ENCODE measurements at places on chromosomes 12 and 14.
A peak's percentile ranks its signal among the peaks of the same experiment; 100 is the strongest.

DNA sequence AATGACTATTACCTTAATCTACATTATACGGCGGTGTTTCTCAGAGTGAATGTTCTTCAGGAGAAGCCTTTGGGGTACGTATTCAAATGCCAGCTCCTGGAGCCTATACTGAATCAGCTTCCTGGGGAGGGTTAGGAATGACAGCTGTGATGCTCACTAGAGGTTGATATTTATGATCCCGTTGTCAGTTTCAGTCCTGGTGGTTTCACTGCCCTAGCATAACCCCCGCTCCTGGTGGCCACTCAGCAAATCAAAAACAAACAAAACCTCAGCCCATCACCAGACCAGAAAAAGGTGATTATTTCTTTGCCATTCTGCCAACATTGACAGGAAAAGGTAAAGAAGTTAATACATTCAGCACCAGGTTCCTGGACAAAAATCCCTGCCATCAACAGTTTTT is 136.5 kb upstream of the CRY1 start:
- no peak for DNase-seq

GRCh38 chr12:3207858-3208257 is 130.7 kb downstream of the TSPAN9 start:
- DNase-seq, result no peak

- DNase-seq, result no peak
Measured at GRCh38 chr14:23141706-23142444, 22.8 kb upstream of the CEBPE start.

GRCh38 chr12:41627476-41627875 is 439.4 kb downstream of the PDZRN4 start:
- DNase-seq, result no peak

DNA sequence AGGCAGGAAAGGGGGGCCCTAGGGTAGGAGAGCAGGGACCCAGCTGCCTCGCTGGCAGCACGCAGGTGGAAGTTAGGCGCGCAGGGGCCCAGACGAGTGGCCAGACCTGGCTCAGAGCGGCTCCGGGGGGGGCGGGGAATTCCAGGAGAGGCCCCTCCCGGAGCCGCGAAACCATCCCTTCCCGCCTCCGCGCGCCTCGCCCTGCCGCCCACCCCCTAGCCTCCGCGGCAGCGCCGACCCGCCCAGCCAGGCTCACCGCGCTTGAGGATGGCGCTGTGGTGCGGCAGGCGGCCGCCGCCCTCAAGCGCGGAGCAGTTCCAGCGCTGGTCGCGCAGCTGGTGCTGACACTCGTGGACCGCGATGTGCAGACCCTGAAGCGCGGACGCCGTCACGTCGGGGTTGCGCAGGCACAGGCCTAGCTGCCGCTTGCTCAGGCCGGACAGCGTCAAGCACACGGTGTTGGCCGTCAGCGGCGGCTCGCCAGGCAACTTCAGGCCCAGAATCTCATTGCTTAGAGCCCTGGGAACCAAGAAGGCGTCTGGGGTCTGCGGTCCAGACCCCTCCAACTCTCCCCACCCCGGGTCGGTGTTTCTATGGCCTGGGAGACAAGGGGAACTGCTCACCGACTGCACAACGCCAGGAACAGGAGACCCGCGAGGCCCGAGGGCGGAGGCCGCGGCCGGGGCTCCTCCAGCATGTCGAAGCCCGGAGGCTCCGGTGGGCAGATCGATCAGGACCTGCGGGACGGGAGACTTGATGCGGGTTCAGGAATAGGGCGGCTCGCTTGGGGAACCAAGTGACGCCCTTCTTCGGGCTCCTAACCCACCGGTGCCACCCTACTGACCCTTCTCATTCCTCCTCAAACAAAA is 1.5 kb downstream of the WNT10B start:
- no peak for DNase-seq

GRCh38 chr12:6020930-6021329 is 75.9 kb upstream of the ANO2 start:
- no peak for DNase-seq

DNA sequence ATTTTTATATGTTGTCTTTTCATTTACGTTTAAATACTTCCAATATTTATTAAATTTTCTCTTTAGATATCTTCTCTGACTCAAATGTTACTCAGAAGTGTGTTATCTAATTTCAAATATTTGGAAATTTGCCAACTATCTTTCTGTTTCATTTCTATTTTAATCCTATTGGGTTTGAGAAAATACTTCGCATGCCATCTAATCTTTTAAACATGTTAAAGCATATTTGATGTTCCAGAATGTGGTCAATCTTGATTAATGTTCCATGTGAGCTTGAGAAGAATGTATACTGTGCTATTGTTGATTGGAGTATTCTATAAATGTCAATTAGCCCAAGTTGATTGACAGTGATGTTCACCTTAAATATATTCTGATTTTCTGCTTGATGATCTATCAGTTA is 11.9 kb upstream of the DCN start:
- no peak for DNase-seq

DNA sequence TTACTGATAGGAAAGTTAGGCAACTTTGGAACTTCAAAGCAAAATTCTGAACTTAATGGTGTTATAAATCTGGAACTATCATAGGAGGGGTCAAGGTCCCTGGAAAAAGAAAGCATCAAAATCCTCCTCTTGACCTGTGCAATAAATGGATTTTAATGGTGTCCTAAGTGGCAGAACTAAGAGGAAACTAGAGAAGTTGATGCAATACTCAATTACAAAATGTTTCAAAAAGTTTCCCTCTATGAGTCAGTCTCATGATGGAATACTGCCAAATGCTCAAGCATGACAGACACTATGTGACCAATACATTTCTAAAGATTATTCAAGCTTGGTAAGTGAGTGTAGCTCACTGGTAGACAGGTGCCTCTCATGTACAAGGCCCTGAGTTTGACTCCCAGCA is 47.7 kb upstream of the ERGIC2 start:
- peak; percentile 16 for DNase-seq

DNA sequence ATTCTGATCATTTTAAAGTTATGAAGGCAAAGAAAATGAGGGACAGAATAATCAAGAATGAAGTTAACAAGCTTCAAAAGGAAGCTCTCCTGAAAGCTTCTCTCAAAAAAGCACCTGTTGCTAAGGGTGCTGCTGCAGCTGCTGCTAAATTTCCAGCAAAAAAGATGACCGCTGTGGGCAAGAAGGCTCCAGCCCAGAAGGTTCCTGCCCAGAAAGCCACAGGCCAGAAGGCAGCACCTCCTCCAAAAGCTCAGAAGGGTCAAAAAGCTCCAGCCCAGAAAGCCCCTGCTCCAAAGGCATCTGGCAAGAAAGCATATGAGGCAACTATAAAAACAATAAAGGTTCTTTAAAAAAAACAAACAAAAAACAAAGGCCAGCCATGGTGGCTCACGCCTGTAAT is 52.7 kb upstream of the NR2C1 start:
- no peak for DNase-seq

- DNase-seq, result no peak
Measured at GRCh38 chr12:116637589-116638150, 78.5 kb downstream of the MAP1LC3B2 start.

- DNase-seq, result no peak
Measured at GRCh38 chr12:118332511-118332910, 40.2 kb downstream of the TAOK3 start.

GRCh38 chr14:58354808-58355207 is 40.9 kb upstream of the TOMM20L start:
- DNase-seq, result no peak

- no peak for DNase-seq
Measured at GRCh38 chr12:94047781-94048567, 100.4 kb upstream of the PLXNC1 start.

DNA sequence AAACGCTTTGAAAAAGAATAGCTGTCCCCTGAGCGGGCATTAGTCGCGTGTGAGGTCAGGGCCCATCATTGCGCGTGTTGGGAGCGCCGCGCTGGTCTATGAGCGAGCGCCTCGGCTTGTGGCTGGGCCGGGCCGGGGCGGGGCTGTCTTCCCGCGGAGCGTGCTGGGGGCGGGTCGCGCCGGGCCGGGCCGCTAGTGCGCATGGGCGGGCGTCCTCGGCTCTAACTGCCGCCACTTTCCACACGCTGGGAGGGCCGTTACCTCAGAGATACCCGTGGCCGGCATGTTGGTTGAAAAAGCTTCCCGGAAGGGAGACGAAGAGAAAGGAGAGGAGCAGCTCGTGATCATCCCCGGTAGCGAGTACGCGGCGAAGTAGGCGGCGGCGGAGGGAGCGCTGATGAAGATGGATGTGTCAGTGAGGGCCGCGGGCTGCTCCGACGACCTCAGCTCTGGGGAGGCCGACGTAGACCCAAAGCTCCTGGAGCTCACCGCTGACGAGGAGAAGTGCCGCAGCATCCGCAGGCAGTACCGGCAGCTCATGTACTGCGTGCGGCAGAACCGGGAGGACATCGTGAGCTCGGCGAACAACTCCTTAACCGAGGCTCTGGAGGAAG is at the start of gene EID3:
Gene EID3 (plus strand): TSS at position 202 of the 614 bp plus-strand sequence. CDS start 196 bp downstream, at position 398.
- peak; percentile 63 for DNase-seq

DNA sequence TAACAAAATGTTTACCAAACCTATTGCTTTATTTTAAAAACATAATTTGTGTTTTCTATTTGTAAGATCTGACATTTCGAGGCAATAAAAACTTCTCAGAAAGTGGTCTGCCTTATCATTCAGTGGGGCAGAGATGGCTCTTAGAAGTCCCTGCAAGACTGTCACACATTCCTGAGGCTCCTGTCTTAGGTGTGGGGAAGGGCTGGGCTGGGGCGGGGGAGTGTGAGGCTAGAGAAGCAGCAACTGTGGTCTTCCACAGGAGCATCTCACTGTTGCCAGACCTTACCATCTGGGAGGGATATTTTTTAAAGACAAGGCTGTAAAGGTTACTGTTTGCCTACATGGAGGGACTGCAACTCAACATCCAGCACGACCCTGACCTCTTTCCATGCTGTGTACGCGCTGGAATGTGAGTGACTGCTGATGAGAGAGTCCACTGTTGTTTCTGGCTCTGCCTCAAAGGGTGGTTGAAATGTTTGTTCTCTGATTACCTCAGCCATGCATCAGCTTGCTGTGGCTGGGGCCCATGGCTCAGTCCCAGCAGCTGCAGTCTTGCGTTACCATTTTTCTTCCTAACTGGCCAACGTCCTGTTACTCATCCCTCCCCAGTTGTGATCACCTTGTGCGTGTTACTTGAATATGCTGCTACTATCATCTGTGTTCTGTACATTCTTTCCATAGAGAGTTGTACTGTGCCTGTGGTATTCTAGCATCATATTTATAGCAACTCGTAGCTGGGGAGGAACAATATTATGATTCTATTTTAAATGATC is 12.4 kb downstream of the ERG28 start:
- peak; percentile 10 for DNase-seq

GRCh38 chr12:22477894-22478287 is 66.5 kb downstream of the C2CD5 start:
- no peak for DNase-seq

GRCh38 chr12:12510551-12510950 is 52.1 kb downstream of the DUSP16 start:
- no peak for DNase-seq

DNA sequence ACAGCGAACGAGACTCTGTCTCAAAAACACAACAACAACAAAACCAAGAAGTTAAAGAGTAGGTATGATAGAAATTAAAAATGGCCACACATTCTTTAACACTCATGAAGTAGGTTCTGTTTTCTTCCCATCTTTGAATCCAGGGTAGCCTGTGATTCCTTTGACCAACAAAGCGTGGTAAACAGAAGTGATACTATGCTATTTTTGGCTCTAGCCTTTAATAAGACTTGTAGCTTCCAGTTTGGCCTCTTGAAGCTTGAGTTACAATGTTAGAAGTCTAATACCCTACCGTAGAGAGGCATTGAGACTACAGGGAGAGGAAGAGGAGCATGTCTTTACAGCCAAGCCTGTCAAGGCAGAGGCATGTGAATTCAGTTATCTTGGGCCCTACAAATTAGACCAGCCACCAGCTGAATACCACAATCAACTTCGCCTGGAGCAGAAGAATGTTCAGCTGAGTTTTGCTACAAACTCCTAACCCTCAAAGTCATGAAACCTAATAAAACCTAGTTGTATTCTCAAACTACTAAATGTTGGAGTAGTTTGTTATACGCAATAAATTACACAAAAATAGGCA is 4.9 kb upstream of the NEMF start:
- no peak for DNase-seq

GRCh38 chr12:12898911-12899511 is 7.6 kb downstream of the GPRC5A start:
- no peak for DNase-seq

DNA sequence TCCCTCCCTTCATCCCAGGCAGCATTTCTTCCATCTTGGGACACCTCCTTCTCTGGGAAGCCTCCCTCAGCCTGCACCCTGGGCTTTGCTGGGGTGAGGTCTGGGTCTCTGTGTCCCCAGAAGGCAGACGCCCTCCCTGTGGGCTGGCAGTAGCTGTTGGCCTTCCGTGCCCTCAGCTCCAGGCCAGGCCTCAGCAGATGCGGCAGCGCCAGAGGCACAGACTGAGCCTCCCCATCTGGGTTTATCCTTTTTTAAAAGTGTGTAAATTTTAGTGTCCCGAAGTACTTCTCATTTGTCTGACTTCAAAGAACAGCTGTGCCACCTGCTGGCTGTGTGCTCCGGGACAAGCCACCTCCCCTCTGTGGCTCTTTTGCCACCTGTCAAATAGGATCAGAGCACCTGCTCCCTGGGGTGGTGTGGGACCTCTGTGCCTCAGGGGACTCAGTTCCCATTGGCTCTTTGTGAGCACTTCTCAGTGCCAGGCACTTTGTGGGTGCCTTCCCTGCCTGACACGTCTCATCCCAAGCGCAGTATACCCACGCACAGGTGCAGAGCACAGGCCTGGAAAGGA is 11.1 kb downstream of the EXOC3L4 start:
- no peak for DNase-seq

DNA sequence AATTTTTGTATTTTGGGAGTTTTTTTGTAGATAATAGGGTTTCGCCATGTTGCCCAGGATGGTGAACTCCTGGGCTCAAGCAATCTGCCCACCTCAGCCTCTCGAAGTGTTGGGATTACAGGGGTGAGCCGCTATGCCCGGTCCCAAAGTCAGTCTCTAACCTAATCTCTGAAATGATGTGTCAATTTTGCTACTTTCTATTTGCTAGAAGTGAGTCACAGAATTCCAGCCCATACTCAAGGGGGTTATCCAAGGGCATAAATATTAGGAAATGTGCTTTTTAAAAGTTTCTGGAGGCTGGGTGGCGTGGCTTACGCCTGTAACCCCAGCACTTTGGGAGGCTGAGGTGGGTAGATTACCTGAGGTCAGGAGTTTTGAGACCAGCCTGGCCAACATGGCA is 40.5 kb downstream of the RESF1 start:
- DNase-seq, result no peak

DNA sequence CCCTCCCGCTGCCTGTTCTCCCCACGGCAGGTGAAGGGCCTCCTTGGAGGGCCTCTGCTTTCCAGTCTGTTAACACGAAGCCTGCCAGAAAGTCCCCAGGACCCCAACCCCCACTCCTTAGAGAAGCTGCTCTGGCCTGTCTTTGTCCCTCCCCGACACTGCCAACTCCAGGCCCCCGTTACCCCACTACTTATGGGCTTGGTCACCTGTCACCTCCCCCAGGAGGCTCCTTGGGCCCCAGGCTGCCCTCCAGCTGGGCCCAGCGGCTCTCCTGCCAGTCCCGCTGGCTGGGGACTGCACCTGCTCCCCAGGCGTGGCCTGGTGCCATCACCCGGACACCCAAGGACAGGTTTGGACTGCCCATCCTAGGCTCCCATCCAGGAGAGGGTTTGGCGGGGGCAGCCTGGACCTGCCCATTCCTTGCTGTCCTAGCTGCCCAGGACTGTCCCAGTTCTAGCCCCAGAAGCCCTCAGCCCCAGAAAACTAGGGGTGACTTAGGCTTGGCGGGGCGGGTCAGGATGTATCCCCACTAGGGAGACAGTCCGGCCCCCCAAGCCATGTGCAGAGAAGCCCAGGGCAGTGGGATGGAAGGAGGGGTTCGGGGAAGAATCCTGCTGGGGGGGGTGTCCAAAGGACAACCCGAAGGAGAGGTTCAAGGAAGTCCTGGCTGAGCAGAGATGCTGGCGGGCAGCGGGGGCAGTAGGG is 155.7 kb upstream of the C14orf180 start:
- no peak for DNase-seq

- no peak for DNase-seq
Measured at GRCh38 chr14:73269729-73270531, 32.6 kb downstream of the PAPLN start.
